ENCODE measurements at places on chromosomes 1 and 21. TPM values are rescaled to one million over a fixed set of nuclear protein-coding genes. Genes with fewer than 3 reads are reported as not detected.

NPR1 gene
- 1.6 TPM for total RNA-seq

LORICRIN gene
- total RNA-seq: not detected

CD164L2 gene
- total RNA-seq: not detected

DMRTA2 gene
- 0.26 TPM for total RNA-seq

All from A549 treated with Mapracorat at 1 μM for 4 hours (cell line).